ENCODE measurements at places on chromosomes 5 and 9.

- no peak for DNase-seq
Observed at GRCh38 chr9:30140407-30140806, 2244.0 kb upstream of the ACO1 start.

- no peak for DNase-seq
Observed at GRCh38 chr5:163660486-163660885, 155.1 kb downstream of the MAT2B start.

DNA sequence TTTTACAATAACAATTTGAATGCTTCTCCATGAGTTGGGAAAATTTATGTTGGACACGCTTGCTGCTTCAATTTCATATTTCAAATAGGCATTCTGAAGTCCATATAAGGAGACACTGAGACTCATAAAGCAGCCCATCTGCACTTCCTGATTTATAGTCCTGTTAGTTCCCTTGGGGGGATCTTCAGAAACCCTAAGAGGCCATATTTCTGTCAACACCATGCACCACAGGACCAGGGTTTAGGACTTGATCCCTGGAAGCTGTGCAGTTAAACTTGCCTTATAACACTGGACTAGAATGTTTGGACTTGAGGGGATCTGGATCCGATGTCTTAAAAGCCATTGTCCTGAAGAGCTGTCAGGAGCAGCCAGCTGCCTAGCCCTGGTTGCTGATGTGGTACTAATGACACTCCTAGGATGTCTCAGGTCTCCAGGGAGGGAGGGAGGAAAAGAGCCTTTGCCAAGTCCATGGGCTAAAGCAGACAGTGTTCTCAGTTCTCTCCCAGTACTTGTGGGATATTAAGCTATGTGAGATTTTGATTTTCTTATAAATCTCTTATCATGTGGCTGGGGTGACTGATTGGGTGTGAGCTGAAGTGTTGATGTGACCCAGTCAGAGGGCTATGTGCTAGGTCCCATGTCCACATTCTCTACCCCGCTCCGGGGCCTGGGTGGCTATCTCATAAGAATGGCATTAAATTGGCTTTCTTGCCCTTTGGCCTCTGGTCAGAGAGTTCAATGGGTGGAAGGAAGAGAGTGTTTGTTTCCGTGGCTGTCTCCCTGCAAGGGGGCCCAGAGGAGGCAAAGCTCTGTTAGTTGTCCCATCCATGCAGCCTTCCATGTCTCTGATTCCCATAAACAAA lies 399.8 kb downstream of the OSTF1 start:
- peak; percentile 39 for DNase-seq

DNA sequence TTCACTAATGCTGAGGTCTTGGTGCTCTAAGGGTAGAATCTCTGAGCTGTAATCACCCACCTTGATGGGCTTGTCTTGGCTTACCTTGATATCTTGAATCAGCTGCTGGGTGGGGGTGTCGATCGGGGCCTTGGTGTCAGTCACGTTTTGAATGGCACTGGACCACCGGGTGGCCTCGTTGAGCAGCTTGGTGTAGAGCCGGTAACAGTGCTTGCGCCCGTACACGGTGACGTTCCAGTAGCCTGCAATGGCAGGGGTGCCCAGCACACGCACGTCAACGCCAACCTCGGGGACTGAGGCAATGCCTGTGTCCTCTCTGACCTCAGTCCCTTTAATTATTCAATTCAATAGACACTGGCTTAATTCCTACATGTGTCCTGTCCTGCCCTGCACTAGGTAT lies 63.1 kb upstream of the RETREG1 start:
- DNase-seq, result no peak

DNA sequence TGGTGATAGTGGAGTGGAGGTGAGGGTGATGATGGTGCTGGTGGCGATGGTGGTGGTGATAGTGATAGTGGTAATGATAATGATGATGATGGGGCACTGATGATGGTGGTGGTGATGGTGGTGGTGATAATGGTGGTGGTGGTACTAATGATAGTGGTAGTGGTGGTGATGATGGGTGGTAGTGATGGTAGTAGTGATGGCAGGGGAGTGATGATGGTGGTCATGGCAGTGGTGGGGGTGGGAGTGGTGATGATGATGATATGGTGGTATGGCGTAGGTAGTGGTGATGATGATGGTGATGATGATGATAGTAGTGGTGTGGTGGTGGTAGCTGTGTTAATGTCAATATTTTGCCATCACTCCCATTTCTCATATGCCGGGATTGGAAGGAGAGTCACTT lies 44.5 kb upstream of the ORM1 start:
- DNase-seq, result no peak

DNA sequence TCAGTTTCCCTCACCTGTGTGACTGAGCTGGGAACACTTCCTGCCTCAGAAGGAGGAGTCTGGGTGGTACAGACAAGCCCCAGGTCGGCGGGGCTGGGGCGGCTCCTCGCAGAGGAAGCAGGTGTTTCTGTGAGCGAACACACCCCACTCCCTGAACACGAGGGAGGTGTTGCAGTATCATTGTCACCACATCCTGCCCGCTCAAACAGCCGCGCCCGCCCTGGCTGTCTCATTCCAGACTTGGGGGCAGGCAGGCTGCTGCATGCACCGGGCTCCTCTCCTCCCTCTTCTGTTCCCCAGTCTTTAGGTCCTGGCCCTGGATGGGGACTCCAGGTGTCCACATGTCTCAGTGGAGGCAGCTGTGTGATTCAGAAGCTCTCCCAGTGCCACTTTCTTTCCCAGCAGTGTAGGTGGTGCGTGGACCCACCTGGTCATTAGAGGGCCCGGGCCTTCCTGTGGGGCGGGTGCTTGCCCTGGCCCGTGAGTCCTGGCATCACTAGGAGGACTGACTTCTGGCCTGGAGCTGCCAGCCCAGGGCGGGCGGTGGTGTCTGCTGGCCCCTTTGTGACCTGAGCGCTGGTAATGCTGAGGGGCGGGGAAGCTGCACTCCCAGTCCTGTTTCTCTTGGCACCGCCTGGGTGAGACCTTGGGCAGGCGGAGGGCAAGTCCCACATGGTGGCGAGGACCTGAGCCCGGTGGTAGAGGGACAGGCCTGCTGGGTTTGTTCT lies 18.3 kb upstream of the PHYHD1 start:
- no peak for DNase-seq

- no peak for DNase-seq
Observed at GRCh38 chr9:125600194-125600593, 106.8 kb downstream of the MAPKAP1 start.

- DNase-seq, result no peak
Observed at GRCh38 chr9:111372297-111372696, 42.3 kb upstream of the OR2K2 start.

DNA sequence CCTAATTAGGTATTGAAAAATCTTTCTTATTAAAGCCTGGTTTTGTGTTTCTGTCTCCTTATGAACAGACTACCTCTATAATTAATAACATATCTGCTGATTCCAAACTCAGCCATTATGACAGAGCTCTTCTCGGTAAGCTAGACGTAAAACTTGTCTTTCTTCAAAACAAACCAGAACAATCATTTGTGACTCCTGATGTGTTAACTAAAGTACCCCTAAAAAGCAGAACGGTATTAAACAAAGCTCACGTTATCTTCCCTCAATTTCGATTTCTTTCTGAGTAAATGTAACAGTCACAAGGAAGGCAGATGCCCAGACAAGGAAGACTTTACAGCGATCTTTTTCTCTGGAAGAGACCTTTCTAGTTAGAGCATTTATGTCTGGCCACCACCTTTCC lies 1.8 kb downstream of the SEMA5A start:
- DNase-seq, result no peak

GRCh38 chr9:16441791-16442190 lies 428.7 kb downstream of the BNC2 start:
- no peak for DNase-seq

DNA sequence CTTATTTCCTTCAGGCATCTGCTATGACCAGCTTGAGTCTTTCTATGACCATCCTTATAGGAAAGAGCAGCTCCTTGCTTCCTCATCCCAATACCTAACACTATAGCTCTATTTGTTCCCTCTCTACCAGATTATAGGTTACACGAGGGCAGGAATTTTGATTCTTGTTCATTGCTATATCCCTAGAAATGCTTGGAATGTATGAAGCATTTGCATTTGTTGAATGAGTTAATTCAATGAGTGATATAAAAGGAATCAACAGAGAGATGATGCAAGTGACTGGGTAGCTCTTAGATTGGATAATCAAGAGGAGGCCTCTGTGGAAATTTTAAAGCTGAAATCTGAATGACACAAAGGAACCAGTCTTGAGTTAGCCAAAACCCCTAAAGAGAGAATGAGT lies 13.9 kb downstream of the ZCCHC9 start:
- DNase-seq, result no peak

All from NCI-H524 treated with DMSO at 0.1 percent for 48 hours (cell line).